ENCODE measurements at places on chromosomes 11 and 22.

- no peak for DNase-seq
Measured at GRCh38 chr22:44167501-44167900, 13.2 kb upstream of the PARVG start.

DNA sequence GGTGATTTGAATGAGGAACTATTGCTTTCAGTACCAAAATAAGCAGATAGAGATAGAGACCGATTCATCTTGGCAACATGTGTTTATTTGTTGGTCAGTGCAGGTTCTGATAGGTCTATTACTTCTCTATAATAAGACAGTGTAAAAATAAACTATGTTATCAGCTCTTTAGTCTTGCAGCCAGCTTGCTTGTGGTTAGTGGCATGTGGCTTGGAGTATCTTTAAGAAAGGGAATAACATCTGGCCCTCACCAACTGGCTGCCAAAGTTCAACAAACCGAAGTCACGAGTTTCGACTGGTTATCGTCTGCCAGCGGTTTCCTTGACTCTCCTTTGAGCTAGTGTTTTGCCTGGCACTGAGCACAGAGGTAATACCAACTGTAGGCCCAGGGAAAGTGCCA is 71.8 kb downstream of the CTTN start:
- DNase-seq, result no peak

- DNase-seq, result no peak
Measured at GRCh38 chr11:113365895-113366294, 21.7 kb upstream of the ANKK1 start.

- DNase-seq, result no peak
Measured at GRCh38 chr11:12185106-12185690, 74.8 kb downstream of the MICAL2 start.

DNA sequence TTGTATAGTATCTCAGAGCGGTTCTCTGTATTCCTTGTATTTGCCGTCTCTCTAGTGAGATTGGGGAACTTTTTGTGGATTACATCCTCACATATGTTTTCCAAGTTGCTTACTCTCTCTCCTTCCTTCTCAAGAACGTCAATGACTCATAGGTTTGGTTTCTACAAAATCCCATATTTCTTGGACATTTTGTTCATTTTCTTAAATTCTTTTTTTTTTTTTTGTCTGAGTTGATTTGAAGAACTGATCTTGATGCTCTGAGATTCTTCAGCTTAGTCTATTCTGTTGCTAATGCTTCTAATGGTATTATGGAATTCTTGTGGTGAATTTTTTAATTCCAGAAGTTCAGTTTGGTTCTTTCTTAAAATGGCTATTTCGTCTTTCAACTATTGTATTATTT is 28.4 kb upstream of the SLN start:
- no peak for DNase-seq

DNA sequence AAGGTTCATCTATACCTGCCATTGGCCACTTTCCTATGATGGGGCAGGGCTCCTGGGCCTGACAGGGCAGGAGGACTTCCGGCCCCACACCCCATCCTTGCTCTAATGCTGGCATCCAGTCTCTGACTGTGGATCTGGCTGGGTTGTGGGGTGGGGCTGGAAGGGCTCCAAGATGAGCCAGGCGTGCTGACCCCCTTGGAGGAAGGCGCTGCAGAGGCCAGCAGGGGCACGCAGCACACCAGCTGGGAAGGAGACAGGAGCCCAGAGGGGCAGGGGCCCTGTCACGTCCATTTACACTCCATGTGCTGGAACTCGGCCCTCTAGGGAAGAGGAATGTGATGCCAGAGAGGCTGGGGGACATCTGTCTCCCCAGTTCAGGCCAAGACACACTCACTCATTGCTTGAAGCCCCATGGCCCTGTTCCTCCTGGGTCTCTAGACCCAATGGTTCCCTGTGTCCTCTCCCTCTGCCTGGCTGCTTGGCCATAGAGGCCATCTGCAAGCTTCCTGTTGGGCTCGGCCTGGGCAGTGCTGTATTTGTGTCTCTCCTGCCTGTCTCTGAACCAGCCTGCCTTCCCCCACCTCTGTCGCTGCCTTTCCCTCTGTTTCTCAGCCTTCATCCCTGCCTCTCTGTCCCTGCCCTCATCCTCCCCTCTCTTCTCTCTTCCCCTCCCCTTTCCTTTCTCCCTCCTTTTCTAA is 67.5 kb upstream of the NECTIN1 start:
- no peak for DNase-seq

- DNase-seq, result no peak
Measured at GRCh38 chr11:121356357-121356756, 63.8 kb downstream of the SC5D start.

GRCh38 chr22:37225481-37225880 is 13.2 kb upstream of the SSTR3 start:
- DNase-seq, result no peak

- DNase-seq, result no peak
Measured at GRCh38 chr11:86816251-86816726, 15.9 kb downstream of the PRSS23 start.

DNA sequence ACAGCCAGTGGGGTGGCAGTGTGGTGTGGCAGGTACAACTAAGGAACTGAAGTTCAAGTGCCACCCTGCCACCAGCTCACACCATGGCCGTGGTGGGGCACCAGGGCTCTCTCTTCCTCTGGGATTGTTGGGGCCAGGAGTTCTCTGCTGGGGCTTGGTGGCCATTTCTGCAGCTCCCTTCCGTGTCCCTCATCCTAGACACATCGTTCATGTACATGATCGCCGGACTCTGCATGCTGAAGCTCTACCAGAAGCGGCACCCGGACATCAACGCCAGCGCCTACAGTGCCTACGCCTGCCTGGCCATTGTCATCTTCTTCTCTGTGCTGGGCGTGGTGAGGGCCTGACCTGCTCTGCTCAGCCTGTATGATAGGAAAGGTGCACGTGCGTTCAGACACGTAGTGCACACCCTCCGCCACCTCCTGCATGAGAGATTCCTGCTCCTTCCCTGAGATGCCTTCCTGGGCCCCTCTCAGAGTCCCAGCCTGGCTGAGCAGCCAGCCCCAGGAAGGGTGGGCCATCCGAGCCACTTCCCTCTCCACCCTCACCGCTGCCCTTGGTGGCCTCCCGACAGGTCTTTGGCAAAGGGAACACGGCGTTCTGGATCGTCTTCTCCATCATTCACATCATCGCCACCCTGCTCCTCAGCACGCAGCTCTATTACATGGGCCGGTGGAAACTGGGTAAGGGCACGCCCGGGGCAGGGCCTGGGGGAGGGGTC is 7.3 kb upstream of the TAGLN start:
- DNase-seq, result no peak

DNA sequence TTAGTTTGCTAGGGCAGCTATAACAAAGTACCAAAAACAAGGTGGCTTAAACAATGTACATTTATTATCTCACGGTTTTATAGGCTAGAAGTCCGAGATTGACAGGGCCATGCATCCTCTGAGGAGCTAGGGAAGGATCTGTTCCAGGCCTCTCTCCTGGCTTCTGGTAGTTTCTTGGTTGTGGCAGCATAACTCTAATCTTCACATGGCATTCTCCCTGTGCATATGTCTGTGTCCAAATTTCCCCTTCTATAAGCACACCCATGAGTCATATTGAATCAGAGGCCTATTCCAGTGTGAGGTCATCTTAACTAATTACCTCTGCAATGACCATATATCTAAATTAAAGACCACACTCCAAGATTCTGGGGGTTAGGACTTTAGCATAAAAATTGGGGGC is 31.3 kb upstream of the MMP13 start:
- DNase-seq, result no peak

DNA sequence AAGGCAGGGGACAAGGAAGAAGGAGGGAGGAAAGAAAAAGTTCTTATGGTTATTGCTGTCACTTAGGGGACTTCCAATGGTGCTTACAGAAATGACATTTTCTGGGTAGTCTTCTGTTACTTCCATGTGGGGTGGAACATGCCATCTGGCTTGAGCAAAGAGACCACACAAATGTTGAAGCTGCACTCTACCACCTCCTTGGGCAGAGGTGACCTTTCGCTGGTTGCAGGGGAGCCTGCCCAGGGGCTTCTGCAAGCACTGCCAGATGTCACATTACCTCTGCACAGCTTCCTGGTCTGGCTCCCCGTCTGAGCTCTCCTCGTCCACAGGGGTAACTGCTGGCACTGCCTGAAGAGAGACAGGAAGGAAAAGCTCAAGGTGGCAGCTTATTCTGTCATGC is 32.6 kb upstream of the APOA1 start:
- no peak for DNase-seq

- no peak for DNase-seq
Measured at GRCh38 chr11:12113294-12113693, 2.9 kb downstream of the MICAL2 start.

- no peak for DNase-seq
Measured at GRCh38 chr22:28027453-28028448, 108.7 kb upstream of the PITPNB start.

- DNase-seq, result no peak
Measured at GRCh38 chr11:69263736-69264052, 30.3 kb upstream of the MYEOV start.

GRCh38 chr22:19719050-19719482 is 4.3 kb upstream of the GP1BB start:
- peak; percentile 25 for DNase-seq

DNA sequence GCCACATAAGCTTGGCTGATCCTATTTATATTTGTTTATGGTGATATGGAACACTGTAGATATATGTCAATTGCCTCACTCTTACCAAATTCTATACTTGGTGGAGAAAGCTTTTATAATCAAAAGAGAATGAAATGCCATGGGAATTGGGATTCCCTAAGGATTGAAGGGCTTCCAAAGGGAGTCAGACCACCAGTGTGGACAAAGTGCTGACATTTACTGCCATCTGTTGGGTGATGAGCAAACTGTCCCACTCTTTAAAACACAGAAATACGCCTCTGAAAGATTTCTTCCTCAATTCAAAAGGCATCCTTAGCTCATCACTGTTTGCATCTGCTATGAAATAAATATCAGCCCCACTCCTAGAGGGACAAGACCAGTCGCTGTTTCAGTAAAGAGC is 7.1 kb downstream of the SLC1A2 start:
- DNase-seq, result no peak

- no peak for DNase-seq
Measured at GRCh38 chr11:46291441-46292150, 14.1 kb downstream of the CREB3L1 start.

DNA sequence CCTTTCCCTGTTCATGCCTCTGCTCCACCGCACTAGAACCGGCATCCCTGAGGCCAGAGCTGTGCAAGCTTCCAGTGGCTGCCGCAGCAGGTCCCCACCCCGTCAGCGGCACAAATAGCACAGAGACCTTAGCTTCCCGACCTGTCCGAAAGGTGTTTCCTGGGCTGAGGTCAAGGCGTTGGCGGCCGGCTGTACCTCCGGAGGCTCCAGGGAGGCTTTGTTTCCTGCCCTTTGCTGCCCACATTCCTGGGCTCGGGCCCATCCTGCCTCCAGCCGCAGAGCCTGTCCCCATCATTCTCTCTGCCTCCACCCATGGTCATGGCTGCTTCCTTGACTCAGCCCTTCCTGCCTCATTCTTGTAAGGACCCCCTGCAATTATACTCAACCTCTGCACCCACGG is 31.2 kb downstream of the ARHGAP8 start:
- no peak for DNase-seq

GRCh38 chr22:36303874-36304273 is 50.9 kb downstream of the APOL1 start:
- DNase-seq, result no peak

GRCh38 chr11:61293867-61294716 is 1.0 kb downstream of the VWCE start:
- peak; percentile 34 for DNase-seq

DNA sequence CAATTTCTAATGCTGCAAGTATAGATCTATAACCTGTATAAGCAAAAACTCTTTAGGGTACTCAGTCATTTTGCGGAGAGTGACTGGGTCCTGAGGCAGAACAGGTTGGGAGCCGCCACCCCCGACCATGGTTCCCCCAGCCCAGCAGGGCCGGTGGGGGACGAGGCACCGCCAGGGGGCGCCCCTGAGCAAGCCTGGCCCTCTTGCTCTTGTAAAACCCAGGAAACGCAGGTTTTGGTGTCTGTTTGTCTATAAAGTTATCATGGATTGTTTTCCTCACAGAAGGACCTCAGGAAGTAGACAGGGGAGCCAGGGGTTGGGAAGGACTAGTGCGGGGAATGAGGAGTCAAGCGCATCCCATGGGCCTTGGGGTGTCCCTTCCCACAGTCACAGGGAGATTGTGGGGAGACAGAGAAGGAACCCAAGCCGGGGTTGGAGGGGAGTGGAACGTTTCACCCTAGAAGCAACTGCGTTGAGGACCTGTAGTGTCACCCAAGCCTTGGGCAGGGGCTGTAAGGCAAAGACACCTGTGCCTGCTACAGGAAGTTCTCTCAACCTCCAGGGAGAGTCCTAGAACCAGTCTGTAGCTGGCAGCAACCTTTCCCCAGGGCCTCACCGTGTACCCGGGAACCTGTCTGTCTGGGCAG is 26.4 kb downstream of the KCTD17 start:
- DNase-seq, result peak; percentile 64

- DNase-seq, result no peak
Measured at GRCh38 chr11:64753019-64753379, 6.8 kb downstream of the PYGM start.

- no peak for DNase-seq
Measured at GRCh38 chr11:8336356-8337129, 72.9 kb upstream of the LMO1 start.

- no peak for DNase-seq
Measured at GRCh38 chr11:21646351-21646750, 546.5 kb upstream of the ANO5 start.

- no peak for DNase-seq
Measured at GRCh38 chr11:110873975-110874374, 161.7 kb upstream of the ARHGAP20 start.

- DNase-seq, result no peak
Measured at GRCh38 chr11:77122576-77123212, 5.4 kb upstream of the MYO7A start.

- DNase-seq, result peak; percentile 1
Measured at GRCh38 chr22:20810645-20811044, 36.7 kb downstream of the SERPIND1 start.

- no peak for DNase-seq
Measured at GRCh38 chr11:114170226-114170625, 110.7 kb downstream of the ZBTB16 start.

DNA sequence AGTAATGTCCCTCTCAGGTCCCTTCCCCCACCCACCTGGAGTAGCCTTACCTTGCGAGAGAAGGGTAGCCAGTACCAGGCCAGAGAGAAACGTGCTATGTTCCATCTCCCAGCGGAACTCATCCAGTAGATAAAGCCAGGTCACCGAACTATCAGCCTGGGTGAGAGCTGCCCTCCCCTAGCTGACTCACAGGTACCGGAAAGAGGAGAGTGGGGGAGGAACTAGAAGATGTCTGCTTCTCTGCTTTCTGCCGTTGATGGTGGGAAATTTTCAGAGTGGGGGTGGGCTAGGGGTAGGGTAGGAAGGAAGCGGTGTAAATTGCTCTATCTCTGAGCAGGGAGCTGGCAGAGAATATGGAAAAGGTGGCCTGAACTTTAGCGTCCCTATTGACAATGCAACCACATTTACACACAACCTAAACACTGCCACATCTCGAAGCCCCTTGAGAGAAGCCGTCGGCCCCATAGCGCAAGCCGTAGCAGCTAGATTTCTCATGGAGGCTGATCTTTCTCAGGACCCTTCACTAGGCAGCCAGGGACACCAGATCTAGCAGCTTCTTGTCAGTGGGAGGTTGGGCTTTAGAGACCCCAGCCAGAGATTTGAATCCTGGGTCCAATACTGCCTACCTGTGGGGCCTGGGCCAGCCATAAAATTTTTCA is at the start of gene CD3D:
Gene CD3D (minus strand): TSS at position 203 of the 659 bp plus-strand sequence. CDS start 98 bp downstream, at position 105.
- no peak for DNase-seq

GRCh38 chr22:22030493-22031182 is 48.1 kb upstream of the TOP3B start:
- DNase-seq, result no peak

- DNase-seq, result no peak
Measured at GRCh38 chr11:34165786-34166555, 60.5 kb downstream of the NAT10 start.

Measured in stimulated activated CD8-positive, alpha-beta memory T cell treated with anti-CD3 and anti-CD28 coated beads, Interleukin-15, amount 100 ng/mL, for 4 hours (primary cell).